ENCODE measurements at places on chromosomes 1 and 21.
A peak's percentile ranks its signal among the peaks of the same experiment; 100 is the strongest.

DNA sequence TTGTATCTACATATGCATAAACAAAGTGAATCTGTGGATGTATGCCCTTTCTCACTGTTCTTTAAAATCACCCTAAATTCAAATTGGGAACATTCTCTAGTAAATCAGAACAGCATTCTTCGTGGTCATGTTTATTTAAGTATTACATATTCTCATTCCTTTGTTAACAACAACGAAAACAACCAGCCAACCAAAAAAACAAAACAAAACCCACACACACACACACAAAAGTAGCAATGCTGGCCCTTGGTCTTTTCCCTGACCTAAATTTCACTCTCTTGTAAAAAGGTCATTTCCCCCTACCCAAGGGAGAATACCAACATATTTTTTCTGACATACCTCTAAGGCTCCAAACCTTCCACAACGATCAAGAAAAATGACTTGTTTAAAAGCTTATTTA lies 102.6 kb downstream of the NRIP1 start:
- DNase-seq: no peak

GRCh38 chr1:82321794-82322193 lies 521.1 kb downstream of the ADGRL2 start:
- no peak for DNase-seq

- no peak for DNase-seq
Observed at GRCh38 chr1:229124116-229124515, 146.8 kb upstream of the RAB4A start.

DNA sequence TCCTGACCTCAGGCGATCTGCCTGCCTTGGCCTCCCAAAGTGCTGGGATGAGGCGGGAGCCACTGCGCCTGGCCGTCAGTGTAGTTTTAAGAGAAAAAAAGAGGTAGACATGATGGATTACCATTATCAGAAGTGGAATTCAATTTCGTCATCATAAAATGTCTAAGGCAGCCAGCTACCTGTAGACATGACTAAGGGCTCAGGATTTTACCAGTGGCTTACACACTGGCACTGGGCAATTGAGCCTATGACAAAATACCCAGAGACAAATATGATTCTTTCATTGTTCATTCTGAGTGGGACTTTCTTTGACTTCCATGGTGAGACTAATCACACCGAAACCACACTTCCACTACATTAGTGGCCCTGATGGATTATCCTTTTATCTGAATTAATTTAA lies 181.5 kb downstream of the GABPA start:
- no peak for DNase-seq

- no peak for DNase-seq
Observed at GRCh38 chr1:48859456-48859855, 82.8 kb upstream of the BEND5 start.

DNA sequence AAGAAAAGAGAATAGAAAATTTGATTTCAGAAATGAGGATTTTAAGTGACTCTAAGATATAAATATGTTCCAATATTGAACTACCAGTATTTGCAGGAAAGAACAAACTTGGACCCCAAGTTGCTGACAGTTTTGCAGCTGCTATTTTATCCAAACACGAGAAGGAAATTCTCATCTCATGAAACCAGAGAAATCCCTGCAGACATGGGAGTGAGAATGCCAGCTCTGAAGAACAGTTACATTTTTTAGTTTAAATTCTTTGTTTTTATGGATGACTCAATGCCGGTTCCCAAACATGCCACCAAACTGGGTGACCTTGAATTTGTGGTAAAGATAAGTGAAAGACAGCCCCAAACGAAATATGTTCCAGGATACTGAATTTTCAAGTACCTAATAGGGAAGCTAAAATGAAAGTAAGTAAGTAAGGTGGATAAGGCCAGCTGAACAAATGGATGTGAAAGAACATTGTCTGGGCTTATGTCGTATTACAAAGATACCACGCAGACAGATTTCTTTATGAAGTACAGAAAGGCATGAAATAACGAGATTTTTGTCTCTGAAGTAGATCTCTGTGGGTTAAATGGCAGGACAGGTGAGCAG lies 19.9 kb downstream of the TLR5 start:
- no peak for DNase-seq

DNA sequence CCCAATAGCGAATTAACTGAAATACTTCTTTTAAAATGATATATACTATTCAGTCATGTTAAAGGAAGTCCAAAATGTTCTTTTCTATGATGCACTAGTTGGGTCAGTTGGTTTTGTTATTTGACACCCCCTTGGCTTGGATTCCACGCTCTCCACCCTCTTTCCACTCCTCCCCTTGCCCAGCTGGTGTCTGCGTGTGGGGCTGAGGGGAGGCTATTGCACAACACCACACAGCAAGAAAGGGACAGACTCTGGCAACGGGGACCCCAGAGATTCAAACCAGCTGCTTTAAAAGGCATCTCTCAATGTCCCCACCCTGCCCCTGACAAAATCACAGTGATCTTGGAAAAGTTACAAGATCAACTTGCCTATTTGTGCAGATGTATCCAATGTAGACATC lies 394.3 kb downstream of the TGFB2 start:
- no peak for DNase-seq

DNA sequence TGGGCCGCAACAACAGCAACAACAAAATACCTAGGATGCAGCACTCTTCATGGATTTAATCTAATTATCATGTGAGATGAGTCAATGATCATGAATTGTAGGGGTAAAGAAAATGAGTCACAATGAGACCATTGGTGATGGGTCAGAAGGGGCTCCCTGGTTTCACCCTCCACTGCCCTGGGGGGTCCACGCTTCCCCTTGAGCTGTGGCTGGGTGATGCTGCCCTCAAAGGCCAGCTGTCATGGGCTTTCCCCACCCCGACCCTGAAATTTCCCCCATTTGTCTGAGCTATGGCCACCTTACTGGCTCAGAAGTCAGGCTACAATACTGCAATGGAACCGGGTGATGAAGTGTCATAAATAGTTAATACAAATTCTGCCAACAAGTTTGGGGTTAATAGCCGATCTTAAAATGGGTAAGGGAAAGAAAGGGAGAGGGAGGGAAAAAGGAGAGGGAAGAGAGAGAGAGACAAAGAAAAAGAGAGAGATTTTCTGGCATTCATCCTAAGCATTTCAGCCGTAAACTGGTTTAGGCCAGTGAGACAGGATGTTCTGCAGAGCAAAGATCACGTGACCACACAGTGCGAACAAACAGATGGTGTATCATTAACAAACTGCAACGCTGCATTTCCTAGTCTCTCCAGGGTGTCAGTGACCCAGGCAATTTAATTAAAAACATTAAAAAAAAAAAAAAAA lies 143.4 kb upstream of the ERRFI1 start:
- no peak for DNase-seq

DNA sequence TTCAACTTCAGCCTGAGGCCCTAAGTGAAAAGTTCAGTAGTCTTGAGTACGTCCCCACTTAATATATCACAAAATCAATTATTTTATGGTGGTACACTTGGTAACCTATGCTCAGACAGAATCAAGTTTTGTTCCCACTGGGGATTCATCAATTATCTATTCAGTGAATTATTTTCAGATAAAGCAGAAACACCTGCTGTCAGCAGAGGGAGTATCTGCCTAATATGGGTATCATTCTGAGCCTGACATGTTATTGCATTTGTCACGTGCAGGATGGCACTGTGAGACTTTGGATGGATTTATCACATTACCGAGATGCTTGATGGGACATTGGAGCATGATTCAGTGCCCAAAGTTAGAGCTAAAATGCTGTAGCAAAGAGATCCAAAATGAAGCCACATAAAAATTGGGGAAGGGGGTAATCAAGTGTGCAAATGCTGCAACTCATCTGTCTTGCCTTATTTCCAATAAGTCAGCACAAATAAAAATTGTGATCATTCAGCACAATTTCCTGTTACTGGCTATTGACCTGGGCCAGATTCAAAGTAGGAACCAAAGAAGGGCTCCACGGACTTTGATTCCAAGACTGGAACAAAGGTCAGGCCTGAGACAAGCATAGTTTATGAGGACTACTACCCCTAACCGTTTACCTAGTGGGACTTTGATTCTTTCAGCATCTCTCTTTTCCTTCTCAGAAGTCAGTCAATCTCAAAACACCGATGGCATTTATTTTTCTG lies 657.6 kb downstream of the LMO4 start:
- DNase-seq: no peak

- no peak for DNase-seq
Observed at GRCh38 chr1:244353551-244354091, 98.1 kb downstream of the ADSS2 start.

GRCh38 chr1:85368073-85368770 lies 91.8 kb upstream of the BCL10 start:
- DNase-seq: no peak

- DNase-seq: peak; percentile 1
Observed at GRCh38 chr1:83632906-83633305, 366.0 kb downstream of the TTLL7 start.

GRCh38 chr21:45306832-45307571 lies 19.3 kb upstream of the POFUT2 start:
- DNase-seq: no peak

GRCh38 chr1:103170609-103171008 lies 62.3 kb upstream of the COL11A1 start:
- no peak for DNase-seq

- DNase-seq: no peak
Observed at GRCh38 chr21:41439248-41439647, 13.2 kb downstream of the MX1 start.

DNA sequence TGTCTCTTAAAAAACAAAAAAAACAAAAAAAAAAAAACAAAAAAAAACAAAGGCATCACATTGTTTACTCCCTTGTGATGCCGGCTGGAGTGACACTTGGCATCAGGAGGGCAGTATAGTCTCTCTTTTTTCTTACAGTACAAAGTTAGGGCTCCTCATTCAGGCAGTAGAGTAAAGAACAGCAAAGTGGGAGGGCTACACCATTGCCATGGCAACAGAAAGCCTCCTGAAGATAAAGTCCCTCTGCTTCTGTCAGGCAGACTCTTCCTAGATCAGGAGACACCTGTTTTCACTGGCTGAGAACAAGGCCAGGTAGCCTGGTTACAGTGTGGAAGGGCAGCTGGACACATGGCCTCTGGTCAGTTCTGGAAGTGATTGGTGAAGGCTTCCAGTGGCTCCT lies 41.3 kb upstream of the RAB3GAP2 start:
- DNase-seq: no peak

- no peak for DNase-seq
Observed at GRCh38 chr1:111723871-111724270, 15.3 kb downstream of the INKA2 start.

GRCh38 chr1:115168026-115168425 lies 78.7 kb upstream of the TSPAN2 start:
- no peak for DNase-seq

- DNase-seq: no peak
Observed at GRCh38 chr1:81446000-81446669, 354.6 kb upstream of the ADGRL2 start.

GRCh38 chr1:6099787-6100765 lies 54.4 kb downstream of the KCNAB2 start:
- no peak for DNase-seq

DNA sequence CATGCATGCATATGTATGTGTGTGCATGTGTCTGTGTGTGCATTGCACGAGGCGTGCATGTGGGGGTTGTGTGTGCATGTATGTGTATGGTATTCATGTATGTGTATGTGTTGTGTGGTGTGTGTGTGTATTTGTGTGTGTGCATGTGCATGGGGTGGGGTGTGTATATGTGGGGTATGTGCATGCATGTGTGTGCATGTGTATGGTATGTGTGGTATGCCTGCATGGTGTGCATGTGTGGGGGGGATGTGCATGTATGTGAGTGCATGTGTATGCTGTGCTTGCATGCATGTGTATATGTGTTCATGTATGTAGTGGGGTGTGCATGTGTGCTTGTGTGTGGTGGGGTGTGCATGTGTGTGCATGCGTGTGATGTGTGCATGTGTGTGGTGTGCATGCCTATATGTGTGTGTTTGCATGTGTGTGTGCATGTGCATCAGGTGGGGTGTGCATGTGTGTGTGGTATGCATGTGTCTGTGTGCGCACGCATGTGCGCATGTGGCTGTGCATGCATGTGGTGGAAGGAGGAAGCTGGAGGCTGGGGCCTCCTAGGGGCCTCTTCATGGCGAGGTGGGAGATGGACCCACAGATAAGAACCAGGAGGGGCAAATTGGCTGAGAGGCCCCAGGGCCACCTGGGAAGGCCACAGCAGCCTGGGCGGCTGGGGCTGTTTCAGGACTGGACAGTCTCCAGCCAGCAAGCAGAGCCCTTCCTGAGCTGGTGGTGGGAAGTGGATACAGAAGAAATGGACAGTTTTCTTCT lies 35.9 kb upstream of the ARF1 start:
- no peak for DNase-seq

GRCh38 chr1:36709869-36710481 lies 227.3 kb upstream of the CSF3R start:
- DNase-seq: no peak

GRCh38 chr21:28738882-28739281 lies 253.8 kb downstream of the LTN1 start:
- DNase-seq: no peak

GRCh38 chr1:41622859-41623732 lies 138.6 kb upstream of the EDN2 start:
- DNase-seq: no peak

DNA sequence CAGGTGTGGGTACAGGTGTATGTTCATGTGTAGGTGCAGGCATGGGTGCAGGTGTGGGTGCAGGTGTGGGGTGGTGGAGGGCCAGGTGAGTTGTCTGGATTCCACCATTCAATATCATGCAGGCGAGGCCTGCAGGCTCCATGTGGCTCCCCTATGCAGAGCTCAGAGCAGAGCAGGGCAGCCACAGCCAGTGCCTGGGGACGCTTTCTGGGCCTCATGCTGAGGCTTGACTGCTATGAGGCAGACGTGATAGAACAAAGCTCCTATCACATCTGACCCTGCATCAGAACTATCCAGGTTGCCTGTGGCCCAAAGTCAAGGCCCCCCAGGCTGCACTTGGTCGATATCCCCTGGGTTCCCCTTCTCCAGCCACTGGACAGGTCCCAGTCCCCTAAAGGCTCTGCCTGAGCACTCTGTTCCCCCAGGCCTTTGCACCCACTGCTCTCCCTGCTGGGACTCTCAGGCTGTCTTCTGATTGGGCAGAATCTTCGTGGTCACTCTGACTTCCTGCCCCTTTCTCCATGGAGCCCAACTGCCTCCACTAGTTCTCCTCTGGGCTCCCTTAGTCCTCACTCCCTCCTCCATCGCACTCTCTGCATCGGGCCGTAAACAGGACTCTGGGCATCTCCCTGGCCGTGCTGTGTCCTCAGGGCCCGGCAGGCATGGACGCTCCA lies 78.6 kb upstream of the ACTL8 start:
- no peak for DNase-seq

GRCh38 chr21:29080454-29080941 lies 7.0 kb upstream of the CCT8 start:
- no peak for DNase-seq

DNA sequence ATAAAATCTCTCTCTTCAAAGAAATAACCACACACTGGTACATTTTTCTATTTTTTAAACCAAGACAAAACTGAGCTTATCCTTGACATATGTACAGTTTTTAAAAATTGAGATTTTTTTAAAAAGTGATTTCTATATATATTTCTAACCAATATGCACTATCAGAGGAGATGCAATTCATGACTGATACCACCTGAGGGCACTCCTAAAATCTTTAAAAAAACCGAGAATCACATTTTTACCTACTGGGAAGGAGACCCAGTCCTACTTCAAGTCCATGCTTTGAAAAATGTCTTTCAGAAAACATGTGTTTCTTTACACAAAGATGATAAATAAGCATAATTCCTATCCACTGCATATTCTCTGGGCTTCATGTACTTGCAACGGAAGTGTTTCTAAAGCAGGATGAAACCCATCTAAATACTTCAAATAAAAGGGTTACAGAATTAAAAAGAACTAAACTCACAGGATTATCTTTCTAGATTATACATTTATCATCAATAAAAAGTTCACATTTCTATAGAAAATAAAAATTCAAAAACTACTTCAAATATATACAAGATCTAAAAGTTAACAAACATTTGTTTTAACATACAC lies 98.6 kb downstream of the ENAH start:
- no peak for DNase-seq
